ENCODE measurements at places on chromosomes 3 and 15. TPM values are rescaled to one million over a fixed set of nuclear protein-coding genes. Genes with fewer than 3 reads are reported as not detected.

GRCh38 chr15:55764398-55764797 lies 21.4 kb upstream of the PRTG start:
- no peak overlapping the region for H3K27ac ChIP-seq
- H3K27me3 ChIP-seq: no peaks in the 10 kb centered on the region
- no peaks in the 10 kb centered on the region for H3K4me1 ChIP-seq
- H3K4me3 ChIP-seq: no peak overlapping the region
- DNase-seq: no peak
- no peaks in the 10 kb centered on the region for H3K36me3 ChIP-seq

DNA sequence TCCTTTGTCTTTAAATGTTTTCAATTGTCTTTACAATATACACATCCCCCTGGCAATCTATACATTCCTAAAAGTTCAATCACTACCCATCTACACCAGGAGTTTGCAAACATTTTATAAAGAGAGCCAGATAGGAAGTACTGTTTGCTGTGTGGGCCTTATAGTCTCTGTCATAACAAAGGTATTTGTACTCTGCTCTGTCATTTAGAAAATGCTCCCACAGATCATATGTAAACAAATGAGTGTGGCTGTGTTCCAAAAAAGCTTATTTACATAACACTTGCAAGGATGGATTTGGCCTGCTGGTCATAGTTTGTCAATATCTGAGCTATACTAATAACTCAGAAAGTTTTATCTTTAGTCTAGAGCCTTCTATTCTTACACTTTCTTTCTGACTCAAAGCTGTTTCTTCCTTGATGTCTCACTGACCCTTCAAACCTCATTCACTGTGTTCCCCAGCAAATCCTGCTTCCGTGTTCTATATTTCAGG lies 511.9 kb downstream of the GBE1 start:
- H3K27ac ChIP-seq: peak overlapping the region; percentile 53
- no peak overlapping the region for H3K4me3 ChIP-seq
- no peaks in the 10 kb centered on the region for H3K27me3 ChIP-seq
- H3K4me1 ChIP-seq: peaks cover 11% of the 10 kb centered on the region
- H3K36me3 ChIP-seq: no peaks in the 10 kb centered on the region
- DNase-seq: peak; percentile 54

DNA sequence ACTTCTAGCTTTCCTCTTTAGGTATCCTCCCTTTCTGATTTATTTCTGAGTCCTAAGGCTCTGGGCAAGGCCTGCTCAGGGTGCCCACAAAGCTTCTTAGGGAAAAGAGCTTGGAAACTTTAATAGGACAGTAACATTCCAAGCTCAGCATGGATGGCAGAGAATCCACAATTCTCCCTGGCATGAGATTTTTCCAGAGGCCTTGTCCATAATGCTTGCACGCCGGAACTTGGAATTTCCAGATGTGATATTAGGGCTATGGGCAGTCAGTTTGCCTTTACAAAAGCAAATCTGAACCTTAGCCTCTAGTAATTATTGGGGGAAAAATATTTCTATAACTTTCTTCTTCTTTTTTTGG lies 139.0 kb upstream of the RBMS3 start:
- peaks cover 20% of the 10 kb centered on the region for H3K4me1 ChIP-seq
- H3K27me3 ChIP-seq: no peaks in the 10 kb centered on the region
- no peak overlapping the region for H3K4me3 ChIP-seq
- H3K27ac ChIP-seq: no peak overlapping the region

DNA sequence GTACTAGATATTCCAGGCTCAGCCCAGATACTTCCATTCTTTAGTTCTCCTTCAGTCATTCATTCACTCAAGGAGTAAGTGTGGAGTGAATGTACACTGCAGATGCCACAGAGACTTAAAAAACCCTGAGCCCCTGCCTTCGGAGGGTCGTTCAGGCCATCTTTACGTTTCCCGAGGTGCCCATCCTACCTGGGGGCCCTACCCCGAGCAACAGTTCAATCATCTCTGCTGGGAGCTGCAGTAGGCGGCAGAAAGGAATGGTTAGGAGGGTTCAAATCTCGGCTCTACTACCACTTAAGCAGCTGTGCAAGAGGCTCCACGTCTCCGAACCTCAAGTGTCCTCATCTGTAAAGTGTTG lies 613 bp downstream of the SEC13 start:
- no peak for DNase-seq
- H3K4me1 ChIP-seq: peaks cover 25% of the 10 kb centered on the region
- peaks cover 2% of the 10 kb centered on the region for H3K27me3 ChIP-seq
- H3K4me3 ChIP-seq: peak overlapping the region; percentile 84

DNA sequence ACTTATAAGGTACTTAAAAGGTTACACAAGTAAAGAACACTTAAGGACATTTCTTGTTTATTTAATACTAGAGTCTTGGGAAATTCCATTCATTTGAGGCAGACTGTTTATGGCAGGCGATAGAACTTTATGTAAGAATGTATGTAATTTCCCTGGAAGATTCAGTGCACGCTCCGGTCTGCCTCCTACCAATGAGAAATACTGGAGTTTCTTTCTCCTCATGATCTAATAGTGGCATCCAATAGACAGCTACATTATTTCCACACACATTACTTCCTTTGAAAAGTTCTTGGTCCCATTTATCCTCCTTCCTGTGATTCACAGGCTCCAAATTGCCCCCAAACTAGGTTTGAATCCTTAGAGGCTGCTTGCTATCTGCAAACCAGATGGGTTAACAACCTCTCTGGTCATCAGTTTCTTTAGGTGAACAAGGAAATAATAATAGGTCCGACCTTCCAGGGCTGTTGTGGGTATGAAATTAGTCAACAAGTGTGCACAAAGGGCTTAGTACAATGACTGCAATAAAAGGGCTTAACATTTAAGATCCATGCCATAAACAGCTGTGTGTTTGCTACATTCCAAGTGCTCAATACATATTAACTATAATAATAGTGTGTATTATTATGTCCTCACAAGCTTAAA lies 30.7 kb downstream of the EIF4E3 start:
- peak overlapping the region; percentile 37 for H3K27ac ChIP-seq
- no peaks in the 10 kb centered on the region for H3K36me3 ChIP-seq

DNA sequence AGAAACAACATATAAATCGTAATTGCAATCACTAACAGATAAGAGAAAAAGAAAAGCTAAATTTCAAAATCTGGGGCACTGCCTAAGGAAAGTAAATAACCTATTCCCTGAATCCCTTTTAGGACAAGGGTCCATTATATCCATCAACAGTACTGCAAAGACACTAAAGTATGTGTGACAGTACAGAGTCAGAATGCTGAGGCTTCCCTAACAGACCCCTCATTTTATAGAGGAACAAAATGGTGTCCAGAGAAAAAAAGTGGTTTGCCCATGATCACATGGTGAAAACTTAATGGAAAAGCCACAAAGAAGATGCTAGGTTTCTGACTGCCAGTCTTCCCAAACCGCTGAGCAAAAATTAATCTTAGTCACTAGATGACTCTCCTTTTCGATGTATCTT lies 93.8 kb downstream of the DHX30 start:
- DNase-seq: no peak
- H3K4me3 ChIP-seq: no peak overlapping the region
- H3K36me3 ChIP-seq: peaks cover 10% of the 10 kb centered on the region
- no peaks in the 10 kb centered on the region for H3K27me3 ChIP-seq

- DNase-seq: no peak
- H3K27ac ChIP-seq: no peak overlapping the region
- no peaks in the 10 kb centered on the region for H3K27me3 ChIP-seq
- no peak overlapping the region for H3K4me3 ChIP-seq
- peaks cover 2% of the 10 kb centered on the region for H3K36me3 ChIP-seq
Measured at GRCh38 chr15:31367730-31368344, 41.2 kb downstream of the KLF13 start.

PCOLCE2 gene
- total RNA-seq: not detected

CHP1 gene
- 84.4 TPM for total RNA-seq
